ENCODE measurements at places on chromosomes 16 and 17. TPM values are rescaled to one million over a fixed set of nuclear protein-coding genes. Genes with fewer than 3 reads are reported as not detected.

The GLIS2 gene
- 3.3 TPM for total RNA-seq

DNA sequence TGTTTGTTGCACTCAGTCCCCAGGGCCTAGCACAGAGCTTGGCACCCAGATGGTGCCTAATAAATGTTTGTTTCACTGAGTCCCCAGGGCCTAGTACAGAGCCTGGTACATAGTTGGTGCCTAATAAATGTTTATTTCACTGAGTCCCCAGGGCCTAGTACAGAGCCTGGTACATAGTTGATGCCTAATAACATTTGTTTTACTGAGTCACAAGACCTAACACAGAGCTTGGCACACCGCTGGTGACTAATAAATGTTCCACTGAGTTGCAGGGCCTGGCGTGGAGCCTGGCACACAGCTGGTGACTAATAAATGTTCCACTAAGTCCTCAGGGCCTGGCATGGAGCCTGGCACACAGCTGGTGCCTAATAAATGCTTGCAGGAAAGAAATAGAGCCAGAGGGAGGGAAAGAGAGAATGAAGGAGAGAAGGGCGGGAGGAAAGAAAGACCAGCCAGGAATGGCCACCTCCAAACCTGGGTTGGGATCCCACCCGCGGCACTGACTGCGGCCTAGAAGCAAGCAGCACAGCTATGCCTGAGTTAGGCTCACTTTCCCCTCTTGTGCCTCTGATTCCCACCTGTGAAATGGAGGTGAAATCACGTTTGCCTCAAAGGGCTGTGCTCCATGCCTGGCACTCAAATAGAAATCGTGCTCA is 7.5 kb downstream of the SLC5A11 start:
- H3K4me3 ChIP-seq = no peak overlapping the region
- no peaks in the 10 kb centered on the region for H3K36me3 ChIP-seq
- peaks cover 3% of the 10 kb centered on the region for H3K27me3 ChIP-seq
- DNase-seq = no peak
- no peaks in the 10 kb centered on the region for H3K4me1 ChIP-seq

The MFAP4 gene
- total RNA-seq = 44.5 TPM

The ABR gene
- 18.1 TPM for total RNA-seq

The FOXN1 gene
- total RNA-seq = not detected

GRCh38 chr16:1184156-1184868 is 31.4 kb downstream of the CACNA1H start:
- H3K4me1 ChIP-seq = no peaks in the 10 kb centered on the region
- no peaks in the 10 kb centered on the region for H3K27me3 ChIP-seq
- no peak for DNase-seq
- no peaks in the 10 kb centered on the region for H3K36me3 ChIP-seq

DNA sequence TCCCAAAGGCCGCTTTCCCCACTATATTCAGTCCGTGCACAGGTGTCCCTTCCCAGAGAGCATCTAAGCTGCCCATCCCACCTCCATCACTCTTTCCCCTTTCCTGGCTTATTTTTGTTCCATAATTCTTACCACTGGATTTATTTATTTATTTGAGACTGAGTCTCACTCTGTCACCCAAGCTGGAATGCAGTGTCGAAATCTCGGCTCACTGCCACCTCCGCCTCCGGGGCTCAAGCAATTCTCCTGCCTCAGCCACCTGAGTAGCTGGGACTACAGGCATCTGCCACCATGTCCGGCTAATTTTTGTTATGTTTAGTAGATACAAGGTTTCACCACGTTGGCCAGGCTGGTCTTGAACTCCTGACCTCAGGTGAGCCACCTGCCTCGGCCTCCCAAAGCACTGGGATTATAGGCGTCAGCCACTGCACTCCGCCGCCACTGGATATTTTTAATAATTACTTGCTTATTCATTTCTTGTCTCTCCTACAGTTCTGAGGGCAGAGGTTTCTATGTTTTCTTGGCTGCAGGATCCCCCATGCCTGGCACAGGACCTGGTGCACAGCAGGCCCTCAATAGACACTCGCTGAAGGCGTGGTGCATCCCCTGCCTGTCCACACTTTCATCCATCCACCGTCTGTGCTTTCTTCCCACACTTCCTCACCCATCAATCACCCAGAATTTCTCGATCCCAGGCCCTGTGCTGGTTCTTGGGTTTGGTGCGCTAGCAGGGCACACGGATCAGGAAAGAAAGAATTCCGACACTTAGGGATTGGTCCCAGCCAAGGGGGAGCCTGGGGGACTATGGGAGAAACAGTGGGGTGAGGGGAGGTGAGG is 9.9 kb upstream of the ADGRG1 start:
- H3K36me3 ChIP-seq = no peaks in the 10 kb centered on the region
- no peaks in the 10 kb centered on the region for H3K27me3 ChIP-seq
- no peak overlapping the region for H3K4me3 ChIP-seq
- DNase-seq = no peak

GRCh38 chr17:2977157-2977556 is 86.2 kb downstream of the OR1D5 start:
- H3K4me3 ChIP-seq = no peak overlapping the region
- DNase-seq = no peak
- H3K27ac ChIP-seq = no peak overlapping the region
- no peaks in the 10 kb centered on the region for H3K27me3 ChIP-seq
- no peaks in the 10 kb centered on the region for H3K36me3 ChIP-seq

The KIAA0513 gene
- total RNA-seq = 8.7 TPM

The NPLOC4 gene
- total RNA-seq = 235 TPM

- peak overlapping the region; percentile 94 for H3K27ac ChIP-seq
- H3K4me3 ChIP-seq = peak overlapping the region; percentile 96
- peaks cover under 1% of the 10 kb centered on the region for H3K36me3 ChIP-seq
- peak; percentile 82 for DNase-seq
- H3K4me1 ChIP-seq = peaks cover 35% of the 10 kb centered on the region
- no peaks in the 10 kb centered on the region for H3K27me3 ChIP-seq
These were observed 591 bp upstream of the TNFSF13 start for GRCh38 chr17:7557775-7558543.

GRCh38 chr17:62109378-62109902 is 44.4 kb upstream of the MED13 start:
- no peak overlapping the region for H3K4me3 ChIP-seq
- H3K4me1 ChIP-seq = no peaks in the 10 kb centered on the region
- DNase-seq = no peak
- H3K27me3 ChIP-seq = peaks cover 4% of the 10 kb centered on the region
- H3K27ac ChIP-seq = no peak overlapping the region
- H3K36me3 ChIP-seq = no peaks in the 10 kb centered on the region

GRCh38 chr17:33438578-33438977 is 145.5 kb upstream of the ASIC2 start:
- H3K4me1 ChIP-seq = no peaks in the 10 kb centered on the region
- DNase-seq = no peak
- no peak overlapping the region for H3K4me3 ChIP-seq
- no peak overlapping the region for H3K27ac ChIP-seq

The CIITA gene
- total RNA-seq = 3.3 TPM

DNA sequence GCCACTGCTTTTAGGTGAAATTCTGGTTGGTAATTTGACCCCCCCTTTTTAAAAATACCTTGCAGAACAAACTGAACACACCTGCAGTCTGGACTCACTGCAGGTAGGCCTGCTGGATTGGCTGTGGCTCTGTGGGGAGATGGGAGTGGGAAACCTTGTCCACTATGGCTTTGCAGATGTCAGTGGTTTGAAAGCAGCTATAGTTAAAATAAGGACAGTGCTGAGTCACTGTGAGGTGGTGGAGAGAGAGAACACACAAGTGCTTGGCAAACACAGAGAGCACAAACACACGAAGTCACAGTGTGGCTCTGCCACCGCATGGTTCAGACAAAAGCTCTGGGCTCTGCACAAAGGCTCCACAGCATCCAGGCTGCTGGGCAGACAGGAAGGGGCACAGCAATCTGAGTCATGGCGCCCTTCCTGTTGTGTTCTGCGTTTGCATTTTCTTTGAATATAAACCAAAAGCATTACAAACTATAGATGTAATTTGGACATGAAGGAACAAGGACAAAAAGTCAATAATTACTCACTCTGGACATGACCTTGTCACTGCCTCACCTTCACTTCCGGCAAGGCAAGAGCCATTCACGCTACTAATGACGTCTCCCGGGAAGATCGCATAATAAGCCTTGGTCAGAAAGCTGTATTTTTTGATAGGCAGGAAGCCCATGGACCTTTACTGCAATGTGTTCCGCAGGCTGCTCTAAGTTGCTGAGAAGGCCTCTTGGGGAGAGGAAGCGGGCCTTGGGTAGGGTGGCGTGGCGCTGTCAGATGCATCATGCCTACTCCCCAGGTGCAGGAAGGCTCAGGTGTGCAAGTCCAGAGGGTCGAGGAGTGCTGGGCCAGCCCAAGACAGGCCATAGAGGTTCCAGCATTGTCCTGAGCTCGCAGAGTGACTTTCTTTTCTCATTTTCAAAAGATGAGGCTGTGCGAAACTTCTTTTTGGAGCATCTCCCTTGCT is 60.1 kb upstream of the MED9 start:
- H3K27ac ChIP-seq = no peak overlapping the region
- DNase-seq = no peak
- peaks cover 13% of the 10 kb centered on the region for H3K4me1 ChIP-seq
- H3K4me3 ChIP-seq = no peak overlapping the region
- no peaks in the 10 kb centered on the region for H3K36me3 ChIP-seq

DNA sequence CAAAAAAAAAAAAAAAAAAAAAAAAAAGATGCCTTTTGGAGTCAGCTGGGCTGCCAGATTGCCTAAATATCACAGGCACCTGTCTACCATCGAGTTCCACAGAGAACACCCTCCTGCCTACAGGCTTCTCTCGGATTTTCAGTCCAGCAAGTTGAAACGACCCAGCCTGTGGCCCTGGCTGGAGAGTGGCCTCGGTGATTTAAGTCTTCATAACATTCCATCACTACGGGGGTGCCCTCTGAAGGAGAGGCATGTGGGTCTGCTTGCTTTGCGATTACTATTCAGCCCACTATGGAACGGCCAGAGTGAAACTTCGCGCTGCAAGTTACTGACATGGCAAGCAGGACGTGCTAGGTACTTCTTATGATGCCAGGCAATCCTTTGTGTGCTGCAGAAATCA is 42.8 kb downstream of the MARCHF10 start:
- no peak for DNase-seq
- no peak overlapping the region for H3K27ac ChIP-seq
- no peak overlapping the region for H3K4me3 ChIP-seq
- H3K36me3 ChIP-seq = no peaks in the 10 kb centered on the region
- peaks cover 6% of the 10 kb centered on the region for H3K27me3 ChIP-seq
- no peaks in the 10 kb centered on the region for H3K4me1 ChIP-seq

- no peaks in the 10 kb centered on the region for H3K4me1 ChIP-seq
- no peak overlapping the region for H3K27ac ChIP-seq
- H3K36me3 ChIP-seq = no peaks in the 10 kb centered on the region
These were observed 11.4 kb downstream of the NETO2 start for GRCh38 chr16:47132308-47132707.

- no peaks in the 10 kb centered on the region for H3K36me3 ChIP-seq
- H3K27ac ChIP-seq = peak overlapping the region; percentile 49
- H3K4me3 ChIP-seq = no peak overlapping the region
These were observed 2.2 kb upstream of the PHLPP2 start for GRCh38 chr16:71726476-71727315.

DNA sequence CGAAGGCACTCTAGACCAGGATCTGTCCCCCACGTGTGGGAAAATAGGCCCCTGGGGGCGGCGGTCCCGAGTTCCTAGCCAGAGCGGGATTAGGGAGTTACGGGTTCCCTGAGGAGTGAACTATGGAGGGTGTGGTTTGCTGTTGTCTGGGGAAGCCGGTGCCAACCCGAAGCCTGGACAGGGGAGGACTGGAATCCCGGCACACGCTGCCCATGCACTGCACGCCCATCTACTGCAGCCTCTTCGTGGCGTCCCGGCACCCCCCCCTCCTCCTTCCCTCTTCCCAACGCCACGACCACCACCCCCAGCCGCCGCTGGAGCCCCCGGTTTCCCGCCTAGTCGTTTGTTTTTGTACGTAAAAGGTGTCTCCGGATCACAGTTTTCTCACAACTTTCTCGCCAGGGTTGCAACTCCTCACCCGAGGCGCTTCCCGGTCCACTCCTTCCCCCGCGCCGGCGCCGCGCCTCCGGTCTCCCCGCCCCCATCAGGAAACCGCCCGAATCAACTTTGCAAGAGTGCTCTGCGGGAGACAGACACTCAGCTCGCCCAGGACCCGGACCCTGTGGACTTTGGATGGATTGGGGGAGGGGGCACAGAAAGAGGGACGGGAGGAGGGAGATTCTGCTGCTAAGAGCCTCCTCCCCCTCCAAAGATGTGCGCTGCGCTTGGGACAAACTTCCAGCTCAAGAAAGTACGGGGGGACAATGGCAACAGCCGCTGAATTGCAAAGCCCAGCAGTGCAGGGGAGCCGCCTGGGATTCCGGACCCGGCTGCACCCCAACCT is 1.4 kb upstream of the LHX1 start:
- peak overlapping the region; percentile 43 for H3K4me3 ChIP-seq
- H3K4me1 ChIP-seq = peaks cover 63% of the 10 kb centered on the region
- peak; percentile 48 for DNase-seq
- H3K27me3 ChIP-seq = peaks cover 99% of the 10 kb centered on the region
- no peaks in the 10 kb centered on the region for H3K36me3 ChIP-seq

The PRKCA gene
- total RNA-seq = 8.2 TPM

- H3K27ac ChIP-seq = no peak overlapping the region
- peak; percentile 57 for DNase-seq
- no peaks in the 10 kb centered on the region for H3K36me3 ChIP-seq
- no peak overlapping the region for H3K4me3 ChIP-seq
These were observed 330.0 kb upstream of the PMFBP1 start for GRCh38 chr16:72501739-72502593.

DNA sequence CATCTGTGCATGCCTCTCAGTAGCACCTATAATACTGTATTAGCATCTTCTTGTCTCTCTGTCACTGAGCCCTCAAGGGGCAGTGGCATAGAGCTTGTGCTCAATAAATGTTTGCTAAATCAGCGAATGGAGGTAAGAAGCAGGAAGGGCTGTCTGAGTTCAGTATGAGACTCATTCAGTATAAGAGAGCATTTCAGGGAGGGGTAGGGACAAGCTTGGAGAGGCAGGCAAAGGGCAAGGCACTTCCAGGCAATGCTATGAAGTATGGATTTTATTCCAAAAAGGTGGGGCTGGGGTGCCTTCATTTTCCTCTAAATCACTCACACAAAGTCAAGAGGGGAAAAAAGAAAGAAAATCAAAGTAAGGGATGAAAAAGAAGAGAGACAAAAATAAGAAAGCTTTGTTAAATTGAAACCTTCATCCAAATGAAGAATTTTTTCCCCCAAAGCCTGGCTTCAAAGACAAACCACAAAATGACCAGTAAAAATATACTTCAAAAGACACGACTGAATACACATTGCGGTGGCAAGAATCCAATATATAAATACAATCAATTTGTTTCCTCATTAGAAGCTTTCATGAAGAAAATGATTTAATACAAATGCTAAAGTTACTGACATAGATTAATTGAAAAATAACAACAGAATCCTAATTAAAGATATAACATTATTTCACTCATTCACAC is 51.2 kb downstream of the SKAP1 start:
- no peak overlapping the region for H3K27ac ChIP-seq
- no peak for DNase-seq
- H3K36me3 ChIP-seq = no peaks in the 10 kb centered on the region
- H3K27me3 ChIP-seq = peaks cover 13% of the 10 kb centered on the region
- no peaks in the 10 kb centered on the region for H3K4me1 ChIP-seq

Data from psoas muscle (tissue), 8 donors.